ENCODE measurements at places on chromosomes 5 and 9.

- DNase-seq = no peak
Observed at GRCh38 chr5:113215401-113216060, 219.3 kb downstream of the TSSK1B start.

GRCh38 chr5:179893958-179894895 lies 13.5 kb downstream of the TBC1D9B start:
- no peak for DNase-seq

DNA sequence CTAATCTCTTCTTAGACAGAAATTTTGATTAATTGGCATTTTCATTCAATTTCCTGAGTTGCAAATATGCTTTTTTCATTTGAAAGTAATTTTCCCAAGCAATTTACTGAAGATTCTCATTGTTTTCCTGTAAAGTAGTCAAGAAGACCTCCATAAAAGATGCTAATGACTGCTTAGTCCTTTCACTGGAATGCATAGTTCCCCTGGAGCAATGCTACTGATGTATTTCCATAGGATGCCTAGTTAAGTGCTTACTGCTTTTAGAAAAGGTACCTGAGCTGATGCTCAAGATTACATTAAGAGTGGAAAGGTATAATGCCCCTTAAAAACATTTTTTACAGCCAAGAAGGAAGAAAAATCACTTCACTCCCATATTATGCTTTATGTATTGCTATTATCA lies 109.2 kb upstream of the EMB start:
- DNase-seq = no peak

GRCh38 chr5:74206579-74207550 lies 433.7 kb downstream of the ENC1 start:
- peak; percentile 27 for DNase-seq

DNA sequence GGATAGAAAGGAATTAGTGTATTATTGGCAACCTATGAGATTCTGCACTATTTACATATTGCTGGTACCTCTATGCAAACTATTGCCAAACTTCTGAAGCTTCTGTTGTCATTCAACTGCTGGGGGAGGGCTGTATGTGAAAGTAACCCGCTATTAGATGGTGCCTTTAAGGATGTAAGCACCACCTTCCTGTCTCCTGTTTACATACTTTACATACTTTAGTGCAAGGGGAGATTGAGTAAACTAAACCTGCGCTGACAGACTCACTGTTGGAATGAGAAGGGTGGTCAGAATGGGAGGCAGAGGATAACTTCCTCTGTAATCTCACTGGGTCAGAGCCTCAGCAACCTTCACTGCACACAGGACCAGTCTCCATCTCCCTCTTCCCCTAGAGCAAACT lies 123.8 kb downstream of the NR3C1 start:
- no peak for DNase-seq

GRCh38 chr9:29230931-29231330 lies 1657.7 kb upstream of the C9orf72 start:
- no peak for DNase-seq

DNA sequence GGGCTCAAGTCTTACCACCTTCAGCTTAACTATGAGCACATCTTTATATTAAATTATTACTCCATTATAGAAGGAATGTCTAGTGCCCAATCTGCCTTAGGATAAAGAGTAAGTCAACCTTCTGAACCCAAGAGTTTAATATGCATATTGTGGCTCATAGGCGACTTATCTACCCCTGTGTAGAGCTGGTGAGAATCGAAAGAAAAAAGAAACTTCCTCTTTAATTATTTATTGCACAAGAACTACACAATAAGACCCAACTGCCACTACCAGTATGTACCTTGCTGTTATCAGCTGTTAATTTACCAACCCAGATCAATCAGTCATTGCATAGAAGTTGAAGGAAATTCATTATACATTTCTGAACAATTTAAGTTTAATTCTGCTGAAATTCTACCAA lies 329.1 kb upstream of the SLC24A2 start:
- no peak for DNase-seq

DNA sequence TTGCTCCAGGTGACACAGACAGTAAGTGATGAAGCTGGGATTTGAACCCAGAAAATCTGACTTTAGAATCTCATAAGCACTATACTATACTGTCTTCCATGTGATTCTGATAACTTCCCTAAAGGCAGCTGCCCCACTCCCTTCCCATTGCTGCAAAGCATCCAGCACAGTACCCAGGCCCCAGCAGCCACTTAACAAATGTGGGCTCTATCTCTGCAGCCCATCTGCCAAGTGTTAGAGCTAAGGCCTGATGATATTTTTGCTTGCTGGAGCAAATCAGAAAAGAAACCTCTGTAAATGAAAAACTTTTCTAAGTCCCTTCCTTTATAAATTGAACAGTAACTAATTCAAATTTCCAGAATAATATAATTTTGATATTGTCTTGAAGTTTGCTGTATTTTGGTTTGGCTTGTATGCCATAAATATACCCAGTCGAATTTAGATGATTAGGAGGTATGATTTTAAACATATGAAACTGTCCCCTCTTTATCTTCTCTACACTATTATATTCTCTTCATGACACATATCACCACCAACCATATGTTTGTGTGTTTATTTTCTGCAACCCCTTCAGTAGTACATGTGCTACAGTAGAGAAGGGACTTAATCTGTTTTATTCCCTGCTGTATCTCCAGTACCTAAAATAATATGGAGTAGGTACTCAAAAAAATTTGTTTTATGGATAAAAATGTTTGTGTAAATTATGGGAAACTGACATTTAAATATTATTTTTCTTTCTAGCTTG lies 63.8 kb downstream of the SMIM15 start:
- DNase-seq = no peak

- no peak for DNase-seq
Observed at GRCh38 chr9:16521868-16522411, 348.5 kb downstream of the BNC2 start.

GRCh38 chr9:125887172-125887571 lies 140.0 kb downstream of the PBX3 start:
- DNase-seq = peak; percentile 92

DNA sequence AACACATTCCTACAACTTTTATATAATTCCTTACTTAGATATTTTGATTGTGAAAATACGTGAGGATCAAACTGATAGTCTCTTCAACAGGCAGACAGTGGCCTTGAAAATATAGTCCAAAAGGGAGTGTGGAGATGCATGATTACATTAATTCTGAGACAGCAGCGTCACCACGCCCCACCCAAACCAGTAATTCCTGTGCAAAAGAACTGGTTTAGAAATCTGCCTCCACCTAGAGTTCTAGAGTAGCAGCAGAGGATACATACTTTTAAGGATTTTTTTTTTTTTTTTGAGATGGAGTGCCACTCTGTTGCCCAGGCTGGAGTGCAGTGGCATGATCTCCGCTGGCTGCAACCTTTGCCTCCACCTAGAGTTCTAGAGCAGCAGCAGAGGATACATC lies 1.6 kb upstream of the TUT7 start:
- no peak for DNase-seq

DNA sequence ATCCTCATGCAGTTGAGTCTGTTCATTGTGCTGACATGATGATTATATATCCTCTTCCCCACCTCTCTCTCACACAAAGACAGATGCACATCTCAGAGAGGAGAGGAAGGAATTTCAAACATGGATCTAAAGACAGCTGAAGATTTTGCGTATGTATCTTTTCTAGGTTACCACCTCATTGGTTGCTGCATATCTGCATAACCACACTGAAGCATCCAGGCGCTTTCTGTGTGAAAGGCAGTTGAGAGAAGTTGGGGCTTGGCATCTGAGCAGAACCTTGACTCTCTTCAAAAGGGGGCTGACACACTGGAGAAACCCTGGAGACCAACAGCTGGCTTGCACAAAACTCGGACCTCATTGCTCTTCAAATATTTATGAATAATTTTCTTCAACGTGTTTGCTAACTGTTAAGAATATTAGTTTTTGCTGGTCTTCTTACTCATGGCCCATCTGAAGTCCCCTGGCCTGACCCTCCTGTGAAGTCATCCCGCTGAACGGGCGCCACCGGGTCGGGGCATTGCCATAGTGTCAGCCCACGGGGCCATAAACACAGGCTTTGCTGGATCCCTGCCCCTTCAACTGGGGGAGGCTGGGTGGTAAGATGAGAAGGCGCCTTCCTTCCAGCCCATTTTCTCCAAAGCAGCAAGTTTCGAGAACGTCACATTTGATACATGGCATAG lies 593.2 kb upstream of the CLINT1 start:
- no peak for DNase-seq

DNA sequence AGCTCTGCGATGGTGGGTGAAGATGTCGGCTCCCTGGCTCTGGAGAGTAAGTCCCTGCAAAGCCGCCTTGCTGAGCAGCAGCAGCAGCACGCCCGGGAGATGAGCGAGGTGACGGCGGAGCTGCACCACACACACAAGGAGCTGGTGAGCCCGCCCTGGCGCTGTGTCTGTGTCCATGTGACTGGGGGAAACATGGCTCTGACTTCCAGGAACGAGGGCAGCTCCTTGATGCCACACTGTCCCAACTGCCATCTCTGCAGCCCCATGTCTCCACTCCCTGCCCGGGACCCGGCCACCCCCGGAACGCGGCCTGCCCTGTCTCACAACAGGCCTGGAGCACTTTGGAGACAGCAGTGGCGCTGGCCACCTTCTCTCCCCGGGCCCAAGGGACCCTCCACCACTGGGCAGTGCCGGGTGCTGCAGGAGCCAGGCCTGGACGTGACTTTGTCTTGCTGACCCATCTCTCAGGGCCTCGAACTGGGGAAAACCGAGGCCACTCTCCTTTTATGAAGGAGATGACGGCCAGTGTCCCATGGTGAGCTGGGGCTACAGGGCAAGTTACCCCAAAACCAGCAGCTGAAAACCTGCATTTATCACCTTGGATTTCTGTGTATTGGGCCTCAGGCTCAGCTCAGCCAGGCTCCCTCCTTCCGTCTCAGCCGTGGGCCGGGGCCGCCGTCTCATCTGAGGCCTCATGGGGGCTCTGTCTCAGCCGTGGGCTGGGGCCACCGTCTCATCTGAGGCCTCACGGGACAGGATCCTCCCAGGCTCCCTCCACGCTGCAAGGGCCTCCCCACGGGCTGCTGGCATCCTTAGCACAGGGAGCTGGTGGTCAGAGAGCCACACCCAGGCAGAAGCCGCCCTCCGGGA lies 28.6 kb downstream of the CEP72 start:
- no peak for DNase-seq

- no peak for DNase-seq
Observed at GRCh38 chr5:147949711-147950573, 43.6 kb upstream of the C5orf46 start.

DNA sequence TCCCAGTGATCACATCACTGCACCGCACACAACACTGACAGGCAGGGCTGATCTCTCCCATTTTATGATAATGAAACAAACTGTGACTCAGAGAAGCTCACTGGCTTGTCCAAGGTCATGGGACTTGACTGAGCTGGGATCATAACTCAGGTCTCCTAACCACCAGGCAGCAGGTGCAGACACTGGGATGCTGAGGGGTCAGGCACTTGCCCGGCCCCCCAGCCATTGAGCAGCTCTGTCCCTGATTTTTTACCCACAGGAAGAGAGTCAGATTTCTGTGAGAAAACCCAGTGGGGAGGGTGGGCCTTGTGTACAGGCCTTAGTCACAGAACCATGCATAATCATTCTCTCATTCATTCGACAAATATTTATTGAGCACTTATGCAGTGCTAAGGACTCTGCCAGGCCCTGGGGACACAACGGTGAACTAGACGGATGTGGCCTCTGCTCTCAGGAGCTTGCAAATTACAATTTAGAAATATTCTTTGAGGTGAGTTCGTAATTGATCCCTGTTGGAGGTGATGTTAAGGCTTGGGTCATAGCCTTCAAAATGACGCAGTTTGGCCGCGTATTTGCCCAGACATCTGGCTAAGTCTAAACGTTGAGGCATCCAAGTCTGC lies 54.5 kb upstream of the TGFBR1 start:
- DNase-seq = no peak

DNA sequence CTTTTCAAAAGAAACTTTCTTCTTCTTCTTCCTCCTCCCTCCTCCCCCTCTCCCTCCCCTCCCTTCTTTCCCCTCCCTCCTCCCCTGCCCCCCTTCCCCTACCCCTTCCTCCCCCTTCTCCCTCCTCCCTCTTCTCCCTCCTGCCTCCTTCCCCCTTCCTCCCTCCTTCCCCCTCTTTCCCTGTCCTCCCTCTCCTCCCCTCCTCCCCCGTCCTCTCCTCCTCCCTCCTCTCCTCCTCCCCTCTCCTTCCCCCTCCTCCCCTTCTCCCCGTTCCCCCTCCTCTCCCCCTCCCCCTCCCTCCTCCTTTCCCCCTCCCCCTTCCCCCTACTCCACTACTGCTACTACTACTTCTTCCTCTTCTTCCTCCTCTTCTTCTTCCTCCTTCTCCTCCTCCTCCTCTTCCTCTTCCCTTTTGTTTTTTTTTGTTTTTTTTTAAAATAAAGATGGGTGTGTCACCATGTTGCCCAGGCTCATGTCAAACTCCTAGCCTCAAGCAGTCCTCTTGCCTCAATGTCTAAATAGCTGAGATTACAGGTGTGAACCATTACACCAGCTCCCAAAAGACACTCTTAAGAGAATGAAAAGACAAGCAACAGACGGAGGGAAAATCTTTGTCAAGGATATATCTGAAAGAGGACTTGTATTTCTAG lies 87.5 kb downstream of the SCAMP1 start:
- DNase-seq = no peak

- peak; percentile 96 for DNase-seq
Observed at GRCh38 chr9:115262477-115262876, 144.5 kb upstream of the TNC start.

- no peak for DNase-seq
Observed at GRCh38 chr9:95572381-95573151, 55.8 kb upstream of the PTCH1 start.

- DNase-seq = no peak
Observed at GRCh38 chr9:74784506-74784905, 103.2 kb downstream of the TRPM6 start.

- no peak for DNase-seq
Observed at GRCh38 chr5:130957151-130957550, 207.9 kb downstream of the HINT1 start.

GRCh38 chr9:95816716-95817115 lies 58.8 kb upstream of the ERCC6L2 start:
- DNase-seq = no peak

DNA sequence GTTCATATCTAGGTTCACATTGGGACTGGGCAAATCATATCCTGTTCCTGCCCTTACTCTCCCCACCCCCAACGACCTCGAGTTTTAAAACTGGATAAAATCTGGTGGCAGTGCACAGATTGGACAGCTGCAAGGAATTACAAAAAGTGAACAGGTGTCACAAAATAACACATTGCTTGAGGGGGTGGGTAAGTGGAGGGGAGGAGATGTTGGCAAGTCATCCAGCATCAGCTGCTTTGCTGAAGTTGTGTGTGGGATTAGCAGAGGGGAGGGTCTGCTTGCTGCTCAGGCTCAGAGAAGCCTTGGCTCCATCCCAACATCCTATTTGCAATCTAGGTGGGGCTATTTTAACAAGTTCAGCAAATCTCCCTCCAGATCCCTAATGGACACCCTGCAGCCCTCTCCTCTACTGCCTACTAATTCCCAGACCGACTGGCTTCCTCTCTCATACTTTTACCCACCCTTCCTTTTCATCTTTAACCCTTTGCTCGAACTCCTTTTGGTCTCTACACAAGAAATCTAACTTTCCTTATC lies 39.8 kb upstream of the SLC24A2 start:
- no peak for DNase-seq

DNA sequence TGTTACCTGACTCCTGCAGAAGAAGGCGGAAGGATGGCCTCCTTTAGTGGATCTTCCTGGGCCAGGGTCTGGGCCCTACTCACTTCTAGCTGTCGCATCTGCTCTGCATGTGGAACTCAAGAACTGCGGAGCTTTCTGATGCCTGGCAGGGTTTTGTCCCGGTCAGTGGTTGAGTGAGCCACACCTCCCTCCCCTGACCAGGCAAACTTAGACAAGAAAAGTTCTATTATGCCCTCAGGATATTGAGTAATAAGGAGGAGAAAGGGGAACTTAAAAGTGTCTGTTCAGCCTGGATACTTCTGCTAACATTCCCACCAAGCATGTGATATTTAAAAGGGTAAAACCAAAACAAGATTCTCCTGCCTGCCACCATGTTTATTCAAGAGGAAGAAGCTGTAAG lies at the start of gene FYB1:
TSS of gene FYB1 (minus strand) at position 127 of the 400 bp plus-strand sequence. CDS start 16,603 bp downstream, outside the sequence.
- no peak for DNase-seq

Data from NCI-H1417 treated with DMSO at 0.1 percent for 48 hours (cell line).